ENCODE measurements at places on chromosomes 11 and 22. TPM values are rescaled to one million over a fixed set of nuclear protein-coding genes. Genes with fewer than 3 reads are reported as not detected.

Gene PRSS23
- 429 TPM for polyA plus RNA-seq

Gene PANX2
- polyA plus RNA-seq, result 1.3 TPM

Gene RAG1
- 0.08 TPM for polyA plus RNA-seq

Gene CEP57
- 16.0 TPM for polyA plus RNA-seq

Gene AAMDC
- polyA plus RNA-seq, result 54.2 TPM

Gene CDC42BPG
- 0.33 TPM for polyA plus RNA-seq

Gene DNAL4
- polyA plus RNA-seq, result 15.1 TPM

Gene ABCC8
- 0.71 TPM for polyA plus RNA-seq

Gene APOBEC3F
- 3.8 TPM for polyA plus RNA-seq

Gene HBE1
- polyA plus RNA-seq, result 2.4 TPM

Gene C11orf42
- polyA plus RNA-seq, result not detected

Gene LIPT2
- polyA plus RNA-seq, result 4.6 TPM

Gene MS4A6A
- polyA plus RNA-seq, result not detected

Gene TSSK2
- polyA plus RNA-seq, result not detected

Gene ESAM
- 1.3 TPM for polyA plus RNA-seq

Gene CEND1
- polyA plus RNA-seq, result 3.6 TPM

Gene OR52N5
- not detected for polyA plus RNA-seq

Gene RAPSN
- 0.23 TPM for polyA plus RNA-seq

Gene FAM83F
- polyA plus RNA-seq, result not detected

Gene PHETA2
- polyA plus RNA-seq, result 0.05 TPM

Gene MRGPRD
- polyA plus RNA-seq, result not detected

Gene OR52E8
- not detected for polyA plus RNA-seq

Gene OR52W1
- not detected for polyA plus RNA-seq

Gene FKBP2
- polyA plus RNA-seq, result 127 TPM

Gene FGF19
- polyA plus RNA-seq, result not detected

Gene CASP5
- polyA plus RNA-seq, result not detected

Gene C11orf65
- 0.29 TPM for polyA plus RNA-seq

Gene HBG2
- polyA plus RNA-seq, result 0.33 TPM

Gene DDI1
- not detected for polyA plus RNA-seq

Gene PLAAT4
- 4.6 TPM for polyA plus RNA-seq

Gene KCNK4
- polyA plus RNA-seq, result 0.16 TPM

Gene MRGPRF
- polyA plus RNA-seq, result 0.18 TPM

Gene OR8G1
- not detected for polyA plus RNA-seq

Gene SLC36A4
- polyA plus RNA-seq, result 7.3 TPM

Data from SK-N-SH (cell line).